HS-27A (cell line): ENCODE measurements at places on chromosomes 3 and 15.

DNA sequence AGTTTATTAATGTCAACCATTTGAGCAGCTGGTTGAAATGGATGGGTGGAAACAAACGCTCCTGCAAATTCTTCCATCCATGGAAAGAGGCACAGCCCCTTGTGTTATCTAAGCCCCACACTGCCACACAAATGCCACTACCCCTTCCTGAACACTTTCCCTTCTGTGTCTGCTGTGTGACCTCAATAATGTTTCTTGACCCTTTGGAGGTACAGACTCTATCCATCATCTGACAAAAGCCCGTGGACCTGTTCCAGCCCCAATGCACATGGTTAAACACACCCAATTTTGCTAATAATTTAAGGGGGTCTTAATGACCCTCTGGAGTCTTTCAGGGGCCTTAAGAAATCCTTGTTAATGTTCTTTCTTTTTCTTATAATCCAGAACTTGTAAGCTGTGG lies 482.2 kb upstream of the CFAP20DC start:
- DNase-seq = no peak

GRCh38 chr15:92505611-92506010 lies 111.9 kb downstream of the ST8SIA2 start:
- DNase-seq = no peak

- DNase-seq = no peak
Measured at GRCh38 chr3:47473391-47473790, 2.4 kb downstream of the SCAP start.

DNA sequence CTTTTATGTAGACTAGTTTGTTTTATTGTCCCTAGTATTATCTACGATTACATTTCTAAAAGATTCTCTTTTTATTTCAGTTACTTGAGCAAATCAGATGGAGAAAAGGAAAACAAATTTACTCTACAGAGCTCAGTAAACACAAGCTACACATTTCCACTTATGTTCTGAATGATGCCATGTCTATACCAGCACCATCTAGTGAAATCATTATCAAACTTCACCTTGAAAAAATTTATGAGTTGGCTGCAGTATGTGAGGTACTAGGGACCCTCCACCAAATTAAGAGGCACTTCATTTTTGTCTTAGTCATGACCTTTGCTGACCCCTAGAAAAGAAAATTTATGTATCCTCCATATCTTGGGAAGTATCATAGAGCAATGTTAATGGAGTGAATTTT lies 827.4 kb downstream of the SI start:
- DNase-seq = no peak

- peak; percentile 42 for DNase-seq
Measured at GRCh38 chr3:15859507-15860013, 61.8 kb upstream of the ANKRD28 start.

DNA sequence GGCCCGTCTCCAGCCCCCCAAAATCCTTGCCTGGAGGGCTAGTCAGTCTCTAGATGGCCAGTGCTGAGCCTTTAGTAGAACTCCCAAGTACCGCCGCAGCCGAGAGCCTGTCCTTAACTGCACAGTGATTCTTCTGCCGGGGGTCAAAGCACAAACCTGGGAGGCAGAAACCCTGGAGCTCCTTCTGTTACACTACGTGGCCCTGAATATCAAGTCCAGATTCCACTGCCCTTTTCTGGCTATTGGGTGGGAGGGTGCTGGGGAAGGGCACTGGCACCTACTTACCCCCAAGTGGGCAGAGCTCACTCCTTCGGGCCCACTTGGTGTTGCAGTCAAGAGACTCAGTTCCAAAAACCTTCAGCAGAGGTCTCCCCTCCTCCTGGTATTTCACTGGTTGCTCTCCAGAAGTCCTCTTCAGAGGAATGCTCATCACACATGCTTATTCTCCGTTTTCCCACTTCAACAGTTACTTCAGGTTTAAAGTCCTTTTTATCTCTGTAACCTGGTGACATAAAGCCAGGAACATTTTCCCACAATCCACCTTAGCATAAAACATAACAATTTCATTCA lies 10.8 kb downstream of the PDHB start:
- no peak for DNase-seq
